ENCODE measurements at places on chromosomes 7 and 10.

DNA sequence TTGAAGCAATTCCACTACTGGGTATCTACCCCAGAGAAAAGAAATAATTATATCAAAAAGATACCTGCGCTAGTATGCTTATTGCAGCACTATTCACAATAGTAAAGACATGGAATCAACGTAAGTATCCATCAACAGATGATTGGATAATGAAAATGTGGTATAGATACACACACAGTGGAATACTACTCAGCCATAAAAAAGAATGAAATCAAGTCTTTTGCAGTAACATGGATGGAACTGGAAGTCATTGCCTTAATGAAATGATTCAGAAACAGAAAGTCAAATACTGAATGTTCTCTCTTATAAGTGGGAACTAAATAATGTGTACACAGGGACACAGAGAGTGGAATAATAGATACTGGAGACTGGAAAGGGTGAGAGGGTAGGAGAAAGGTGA, 7.4 kb upstream of the SLC35B4 start:
- DNase-seq: no peak

DNA sequence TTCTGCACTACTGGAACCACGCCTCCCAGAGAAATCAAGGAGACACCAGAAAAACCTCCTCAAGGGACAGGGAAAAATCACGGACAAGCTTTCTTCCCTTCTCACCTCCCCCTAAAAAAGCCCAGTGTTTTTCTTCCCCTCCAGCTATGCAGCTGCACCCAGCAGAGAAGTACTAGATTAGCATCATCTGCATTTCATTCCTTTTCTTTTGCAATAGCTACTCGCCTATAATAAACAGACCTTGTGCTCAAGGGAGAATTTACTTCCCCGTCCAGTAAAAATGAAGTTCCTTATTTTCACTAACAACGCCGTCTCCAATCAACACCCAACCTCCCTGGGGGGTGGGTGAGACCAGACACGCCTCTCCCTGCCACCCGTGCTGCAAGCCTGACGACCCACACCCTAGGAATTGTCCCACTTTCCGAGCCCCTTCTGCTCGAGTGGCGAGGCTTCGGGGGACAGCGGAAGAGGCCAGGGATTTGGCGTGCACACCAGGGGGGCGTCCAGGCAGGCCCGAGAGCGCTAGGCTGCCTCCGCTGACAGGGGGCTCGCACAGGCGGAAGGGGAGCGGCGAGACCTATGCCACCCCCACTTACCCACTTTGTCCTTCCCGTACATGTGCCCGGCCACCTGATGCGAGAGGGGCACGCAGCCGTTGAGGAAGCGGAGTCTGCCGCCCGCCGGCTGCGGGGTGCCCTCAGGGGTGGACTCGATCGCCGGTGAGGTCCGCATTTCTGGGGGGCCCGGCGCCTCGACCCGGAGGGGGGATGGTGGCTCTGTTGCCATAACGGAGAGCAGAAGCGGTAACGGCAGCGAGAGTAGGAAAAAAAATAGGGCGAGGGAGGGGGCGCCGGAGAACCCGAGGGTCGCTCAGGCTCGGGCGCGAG, 625 bp downstream of the IPMK start:
- peak; percentile 76 for DNase-seq

- no peak for DNase-seq
Measured at GRCh38 chr10:66604195-66604594, 321.6 kb upstream of the LRRTM3 start.

- DNase-seq: no peak
Measured at GRCh38 chr7:1454542-1454941, 4.7 kb downstream of the MICALL2 start.

- DNase-seq: no peak
Measured at GRCh38 chr7:100486753-100487446, 3.2 kb downstream of the NYAP1 start.

DNA sequence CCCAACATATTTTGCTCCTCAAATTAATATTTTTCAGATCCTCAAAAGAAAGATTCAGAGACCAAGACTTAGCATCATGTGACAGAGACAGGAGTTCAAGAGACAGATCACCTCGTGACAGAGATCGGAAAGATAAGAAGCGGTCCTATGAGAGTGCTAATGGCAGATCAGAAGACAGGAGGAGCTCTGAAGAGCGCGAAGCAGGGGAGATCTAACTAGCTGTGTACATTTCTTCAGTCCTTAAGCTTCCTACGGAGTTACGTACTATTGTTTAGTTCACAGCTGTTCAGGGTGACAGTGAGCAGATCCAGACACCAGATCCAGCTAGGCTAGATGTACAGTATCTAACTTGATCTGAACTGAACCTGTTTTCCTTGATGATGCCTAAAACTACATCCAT, 61.3 kb downstream of the KLRG2 start:
- DNase-seq: peak; percentile 29

DNA sequence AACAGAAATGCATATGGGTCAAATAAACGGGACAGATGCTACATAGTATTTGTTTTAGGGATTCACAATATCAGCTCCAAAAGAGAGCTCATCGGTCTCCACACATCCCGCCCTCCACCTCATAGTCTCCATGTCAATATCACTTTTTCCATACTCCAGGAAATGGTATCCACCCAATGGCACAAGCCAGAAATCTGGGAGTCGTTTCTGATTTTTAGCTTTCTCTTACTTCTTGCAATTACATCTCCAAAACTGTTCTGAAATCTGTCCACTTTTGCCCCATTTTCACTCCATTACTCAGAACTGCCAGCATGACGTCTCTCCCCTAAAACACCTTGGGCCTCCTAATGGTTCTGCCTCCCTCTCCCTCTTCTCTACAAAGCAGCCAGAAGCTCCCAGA, 47.4 kb upstream of the EZH2 start:
- no peak for DNase-seq

Data from hematopoietic multipotent progenitor cell treated with erythropoietin and hydrocortisone succinate and interleukin-3 and kit ligand, for 6 days (in vitro differentiated cells).